ENCODE measurements at places on chromosomes 11 and 22.

DNA sequence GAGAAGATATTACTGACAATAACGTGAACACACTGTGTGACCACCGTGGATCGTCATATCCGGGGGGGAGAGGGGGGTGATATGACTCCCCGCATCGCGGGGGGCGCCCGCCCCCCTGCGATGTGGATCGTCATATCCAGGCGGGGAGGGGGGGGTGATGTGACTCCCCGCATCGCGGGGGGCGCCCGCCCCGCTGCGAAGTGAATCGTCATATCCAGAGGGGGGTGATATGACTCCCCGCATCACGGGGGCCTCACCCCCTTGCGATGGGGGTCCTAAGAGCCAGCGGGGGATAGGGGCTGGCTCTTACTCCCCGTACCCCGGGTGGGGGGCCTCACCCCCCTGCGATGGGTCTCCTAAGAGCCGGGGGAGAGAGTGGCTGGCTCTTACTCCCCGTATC, 19.9 kb downstream of the UNC93B1 start:
- no peak for DNase-seq

- DNase-seq = no peak
Measured at GRCh38 chr11:23311986-23312940, 452.0 kb upstream of the CCDC179 start.

DNA sequence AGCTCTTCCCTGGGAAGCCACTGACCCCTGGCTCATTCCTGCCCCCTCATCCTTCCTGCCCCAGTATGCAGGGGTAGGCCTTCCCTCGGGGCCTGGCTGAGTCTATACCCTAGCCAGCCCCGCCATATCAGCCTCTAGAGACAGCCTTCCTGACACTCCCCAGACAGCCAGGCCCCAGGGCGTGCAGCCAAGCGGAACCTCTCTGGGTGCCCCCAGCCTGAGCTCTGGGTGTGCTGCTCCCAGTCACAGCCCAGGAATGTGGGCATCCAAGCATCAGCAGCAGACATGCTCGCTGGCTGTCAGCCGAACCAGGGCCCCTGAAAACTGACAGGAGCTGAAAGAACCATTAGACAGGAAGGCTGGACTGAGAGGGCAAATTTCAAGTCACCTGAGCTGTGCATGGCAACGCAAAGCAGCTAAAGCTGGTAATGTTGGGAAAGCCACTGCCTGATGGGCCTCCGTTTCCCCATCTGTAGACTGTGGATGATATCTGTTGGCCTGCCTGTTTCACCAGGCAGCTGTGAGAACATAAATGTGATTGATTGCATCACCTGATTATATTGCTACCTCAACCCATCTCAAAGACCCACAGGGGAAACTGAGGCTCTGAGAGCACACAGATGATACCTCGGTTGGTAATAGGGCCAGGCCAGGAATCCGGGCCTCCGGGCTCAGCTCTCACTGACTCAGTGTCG, 93.2 kb downstream of the LRRC32 start:
- DNase-seq = no peak

DNA sequence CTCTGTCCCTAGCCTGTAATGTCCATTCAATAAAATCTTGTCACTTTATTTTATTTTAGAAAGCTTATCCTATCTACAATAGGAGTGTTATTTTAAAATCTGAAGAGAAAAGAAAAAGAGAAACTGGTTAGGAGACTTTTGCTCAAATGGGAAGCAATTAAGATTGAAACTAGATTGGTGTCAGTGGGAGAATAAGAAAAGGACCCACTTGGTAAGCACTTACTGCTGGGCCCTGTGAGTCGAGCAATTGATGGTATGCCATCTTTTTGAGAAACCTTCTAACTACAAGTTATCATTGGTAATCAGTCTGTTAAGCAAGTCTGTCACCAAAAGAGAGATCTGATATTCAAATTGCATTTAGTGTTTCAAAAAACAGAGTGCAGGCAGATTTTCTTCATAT, 258.4 kb downstream of the GRM5 start:
- DNase-seq = no peak

DNA sequence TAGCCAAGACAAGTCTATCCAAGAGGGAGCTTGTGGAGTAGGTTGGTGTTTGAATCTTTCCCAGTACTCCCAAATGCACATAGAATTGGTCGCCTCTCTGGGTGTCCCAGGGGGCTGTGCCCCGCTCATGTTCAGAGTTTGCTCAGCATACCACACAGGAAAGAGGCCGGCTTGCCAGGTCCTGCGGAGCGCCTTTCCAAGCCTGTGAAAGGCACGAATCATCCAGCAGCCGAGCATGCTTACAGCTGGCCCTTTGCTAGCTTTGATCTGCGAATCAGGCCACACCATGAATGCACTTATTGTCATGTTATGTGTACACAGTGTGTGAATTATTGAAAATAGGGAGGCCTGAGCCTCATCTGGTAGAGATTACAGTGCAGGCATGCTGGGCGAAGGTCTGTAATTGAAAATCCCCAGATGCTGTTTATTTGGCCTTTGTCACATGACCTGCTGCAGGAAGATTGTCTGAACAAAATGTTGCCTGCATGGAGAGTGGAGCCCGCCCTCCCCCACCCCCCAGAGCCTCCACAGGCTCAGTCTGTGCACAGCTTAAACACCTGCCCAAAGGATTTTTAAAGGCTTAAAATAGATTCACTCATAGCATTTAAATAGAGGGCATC, 163.3 kb upstream of the RASSF10 start:
- no peak for DNase-seq

DNA sequence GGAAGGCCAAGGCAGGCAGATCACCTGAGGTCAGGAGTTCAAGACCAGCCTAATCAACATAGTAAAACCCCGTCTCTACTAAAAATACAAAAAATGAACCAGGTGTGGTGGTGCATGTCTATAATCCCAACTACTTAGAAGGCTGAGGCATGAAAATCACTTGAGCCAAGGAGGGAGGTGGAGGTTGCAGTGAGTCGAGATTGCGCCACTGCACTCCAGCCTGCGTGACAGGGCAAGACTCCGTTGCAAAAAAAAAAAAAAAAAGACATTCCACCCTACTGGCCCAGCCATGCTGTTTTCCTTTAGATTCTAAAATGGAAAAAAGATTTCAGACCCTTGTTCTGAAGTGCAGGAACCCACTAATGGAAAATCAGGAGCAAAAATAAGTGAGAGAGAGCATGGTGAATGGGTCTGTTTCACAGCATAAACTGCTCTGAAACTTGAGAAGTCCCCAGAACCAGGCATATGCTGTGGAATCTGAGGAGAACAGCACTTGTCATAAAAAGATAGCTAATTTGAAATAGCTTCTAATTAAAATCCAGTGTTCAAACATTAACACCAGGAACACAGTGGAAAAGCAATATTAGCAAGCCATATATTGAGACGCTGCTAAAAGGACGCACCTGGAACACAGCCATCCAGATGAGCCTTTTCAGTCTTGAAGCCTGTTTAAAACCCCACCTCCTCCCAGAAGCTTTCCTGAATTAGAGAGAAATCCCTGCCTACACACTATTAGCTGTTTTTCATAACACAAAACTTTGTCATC, 66.3 kb upstream of the CHRM4 start:
- DNase-seq = no peak

- DNase-seq = no peak
Measured at GRCh38 chr11:69343401-69344321, 49.7 kb downstream of the MYEOV start.

DNA sequence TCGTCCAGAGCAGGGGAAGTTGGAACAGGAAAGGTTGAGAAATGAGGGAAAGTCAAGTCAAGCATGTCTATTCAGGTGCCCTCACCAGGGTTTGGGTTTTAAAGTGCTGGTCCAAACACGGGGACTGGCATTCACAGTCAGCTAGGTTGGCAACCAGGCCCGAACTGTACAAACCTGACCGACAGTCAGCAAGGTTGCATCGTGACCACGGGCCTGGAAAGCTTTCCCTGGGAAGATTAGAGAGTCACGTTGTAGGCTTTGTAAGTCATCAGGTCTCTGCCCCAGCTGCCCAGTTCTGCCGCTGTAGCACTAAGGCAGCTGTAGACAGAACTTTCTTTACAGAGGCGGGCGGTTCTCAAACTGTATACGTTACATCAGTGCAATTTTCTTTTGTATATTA, 7.4 kb downstream of the KRTAP5-10 start:
- no peak for DNase-seq

DNA sequence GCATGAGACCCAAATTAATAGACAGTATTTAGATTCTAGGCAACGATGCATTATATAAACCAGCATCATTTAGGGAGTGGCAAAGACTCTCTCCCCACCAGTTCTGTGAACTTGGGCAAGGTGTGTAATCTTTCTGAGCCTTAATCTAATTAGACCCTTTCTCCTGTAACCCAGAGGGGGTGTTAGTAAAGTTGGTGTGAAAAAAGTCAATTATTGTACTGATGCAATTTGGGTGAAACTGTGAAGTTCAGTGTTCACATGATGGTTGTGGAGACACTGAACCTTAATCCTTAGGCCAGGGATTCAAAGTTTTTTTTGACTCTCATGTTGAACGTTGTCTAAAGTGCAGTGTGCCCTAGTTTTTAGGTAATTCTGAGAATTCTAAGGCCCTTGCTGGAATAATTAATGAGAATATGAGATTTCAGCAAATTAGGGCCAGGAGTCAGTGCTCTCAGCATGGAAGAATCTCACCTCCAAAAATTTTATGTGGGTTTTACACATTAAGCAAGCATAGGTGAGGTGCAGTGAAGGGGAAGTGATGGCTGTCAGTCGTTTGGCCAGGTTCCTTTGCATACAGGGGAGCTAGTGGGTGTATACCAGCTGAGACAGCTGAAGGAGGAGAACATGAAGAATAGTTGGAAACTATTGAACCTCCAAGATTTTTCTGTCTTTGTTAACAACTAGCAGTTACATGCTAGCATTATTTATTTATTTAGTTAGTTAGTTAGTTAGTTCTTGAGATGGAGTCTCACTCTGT, 94.2 kb downstream of the PTPRJ start:
- no peak for DNase-seq

- DNase-seq = no peak
Measured at GRCh38 chr11:27894552-27894951, 194.3 kb upstream of the BDNF start.

GRCh38 chr22:43008509-43008908, 6.4 kb downstream of the PACSIN2 start:
- no peak for DNase-seq

DNA sequence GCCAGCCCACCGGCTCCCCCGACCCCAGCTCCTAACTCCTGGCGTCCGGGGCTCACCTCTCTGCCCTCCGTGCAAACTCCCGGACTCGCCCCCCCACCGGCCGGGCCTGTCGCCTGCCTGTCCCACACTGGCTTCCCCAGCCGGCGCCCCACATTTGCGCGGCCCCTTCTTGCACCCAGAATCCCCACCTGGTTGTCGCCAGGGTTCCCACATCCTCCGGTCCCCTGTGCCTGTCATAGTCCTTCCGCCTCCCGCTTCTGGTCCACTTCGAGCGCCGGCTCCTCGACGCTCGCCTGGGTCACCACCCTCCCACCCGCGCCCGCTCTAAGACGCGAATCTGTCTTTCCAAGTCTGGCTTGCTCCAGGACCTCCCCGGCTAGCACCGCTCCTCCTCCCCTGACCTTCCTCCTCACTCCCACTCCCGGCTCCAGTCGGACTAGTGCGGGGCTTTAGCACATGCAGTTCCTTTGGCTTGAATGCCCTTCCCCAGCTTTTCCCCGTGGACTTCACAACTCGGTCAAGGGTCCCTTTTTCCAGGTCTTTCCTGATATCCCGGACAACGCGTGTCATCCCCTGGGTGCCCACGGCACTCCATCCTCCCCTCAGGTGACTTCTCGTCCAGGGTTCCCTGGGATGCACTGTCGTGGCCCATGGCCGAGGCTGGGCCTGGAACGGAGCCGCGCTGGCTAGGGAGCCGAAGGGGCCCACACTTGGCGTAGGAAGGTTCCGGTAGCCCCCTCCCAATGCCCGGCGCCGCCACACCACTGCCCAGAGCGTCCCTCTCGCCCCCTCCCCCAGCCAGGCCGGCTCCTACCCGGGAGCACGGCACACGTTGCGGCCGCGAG, 635 bp downstream of the SCARF2 start:
- DNase-seq = no peak

GRCh38 chr11:28346209-28346608, 238.0 kb downstream of the METTL15 start:
- DNase-seq = no peak

- no peak for DNase-seq
Measured at GRCh38 chr11:45852018-45852711, 4.9 kb downstream of the CRY2 start.

DNA sequence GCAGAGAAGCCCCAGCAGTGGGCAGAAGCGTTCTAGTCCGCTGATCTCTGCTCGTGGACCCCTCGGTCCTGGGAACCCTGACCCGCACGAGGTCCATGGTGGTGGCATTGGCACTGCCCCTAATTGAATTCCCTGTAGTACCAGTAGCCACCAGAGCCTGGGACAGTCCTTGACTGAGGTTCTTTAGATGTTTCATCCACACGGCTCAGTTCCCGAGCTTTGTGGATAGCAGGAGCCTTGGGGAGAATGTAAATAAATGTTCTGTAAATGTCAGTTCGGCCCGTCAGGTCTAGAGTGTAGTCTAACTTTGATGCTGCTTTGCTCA, 39.4 kb upstream of the SEPTIN5 start:
- DNase-seq = no peak

GRCh38 chr11:82733444-82734119, at the start of gene FAM181B:
FAM181B (minus strand) TSS chr11:82733864; CDS start chr11:82733729, 135 bp downstream.
- DNase-seq = no peak

- no peak for DNase-seq
Measured at GRCh38 chr11:126083829-126084607, 21.4 kb upstream of the CDON start.

DNA sequence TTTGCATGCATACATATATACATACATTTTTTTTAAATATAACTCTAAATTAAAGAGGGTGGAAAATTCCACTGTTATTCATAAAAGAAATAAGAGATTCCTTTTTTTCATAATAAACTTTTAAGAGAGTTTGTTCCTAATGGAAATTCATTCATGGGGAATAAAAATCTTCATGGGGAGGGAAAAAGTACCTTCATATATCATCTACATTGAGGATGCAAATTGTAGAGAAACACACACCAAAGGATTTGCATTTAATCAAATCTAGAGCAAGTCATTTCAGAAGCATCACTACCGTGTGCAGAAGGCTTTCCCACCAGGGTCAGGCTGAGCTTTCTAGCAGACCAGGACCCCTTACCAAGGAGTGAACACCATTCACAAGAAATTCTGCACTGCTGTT, at the start of gene POU2AF2:
POU2AF2 (plus strand) TSS at position 301 of the 400 bp plus-strand sequence. CDS start 129 bp downstream, outside the sequence.
- DNase-seq = no peak

GRCh38 chr11:133978794-133979193, 22.0 kb upstream of the IGSF9B start:
- no peak for DNase-seq

Measured in activated CD8-positive, alpha-beta memory T cell treated with anti-CD3 and anti-CD28 coated beads for 1 hour (primary cell).